Activated B cell treated with CpG ODN at 0.5 μM for 24 hours (primary cell): ENCODE measurements at places on chromosomes 4 and X.
A peak's percentile ranks its signal among the peaks of the same experiment; 100 is the strongest.

- DNase-seq: no peak
These were observed 41.9 kb downstream of the PCDH19 start for GRCh38 chrX:100368167-100368566.

GRCh38 chrX:143298663-143299241 lies 218.5 kb downstream of the SPANXN3 start:
- DNase-seq: no peak

DNA sequence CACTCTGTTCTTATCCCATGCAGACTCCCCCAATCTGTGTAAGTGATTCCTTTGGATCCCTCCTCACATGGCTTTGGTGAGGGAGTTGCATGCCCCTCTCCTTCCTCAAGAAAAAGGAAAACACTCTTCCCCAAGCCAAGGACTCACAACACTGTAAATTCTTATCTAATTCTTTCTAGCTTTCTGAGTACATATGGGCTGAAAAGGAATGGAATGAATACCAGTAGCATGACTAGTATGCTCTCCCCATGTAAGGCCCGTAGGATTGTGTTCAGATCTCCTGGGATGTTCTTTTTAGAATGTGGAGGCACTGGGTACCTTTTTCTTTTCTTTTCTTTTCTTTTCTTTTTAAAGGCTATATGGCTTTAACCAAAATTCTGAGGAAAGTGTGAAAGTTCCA lies 17.0 kb upstream of the MAGED1 start:
- DNase-seq: no peak

- no peak for DNase-seq
These were observed 737.5 kb upstream of the MAGEB2 start for GRCh38 chrX:29477878-29478277.

DNA sequence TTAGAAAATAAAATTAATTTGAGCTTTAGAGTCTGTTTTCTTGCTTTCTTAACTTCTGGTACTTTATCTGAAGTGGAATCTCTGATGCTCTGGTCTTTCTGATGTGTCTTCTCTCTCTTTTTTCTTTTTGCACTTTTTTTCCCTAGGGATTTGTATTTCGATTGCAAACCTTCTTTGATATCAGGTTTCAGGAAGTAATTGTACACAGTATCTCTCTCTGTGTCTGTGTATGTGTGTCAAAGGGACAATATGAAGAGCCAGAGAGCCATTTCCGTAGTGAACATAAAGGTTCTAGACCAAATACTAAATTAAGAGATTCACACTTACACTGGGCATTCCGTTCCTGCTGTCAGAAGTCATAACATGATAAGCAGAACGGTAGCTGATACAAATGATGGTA lies 325.0 kb downstream of the PCDH7 start:
- DNase-seq: no peak

DNA sequence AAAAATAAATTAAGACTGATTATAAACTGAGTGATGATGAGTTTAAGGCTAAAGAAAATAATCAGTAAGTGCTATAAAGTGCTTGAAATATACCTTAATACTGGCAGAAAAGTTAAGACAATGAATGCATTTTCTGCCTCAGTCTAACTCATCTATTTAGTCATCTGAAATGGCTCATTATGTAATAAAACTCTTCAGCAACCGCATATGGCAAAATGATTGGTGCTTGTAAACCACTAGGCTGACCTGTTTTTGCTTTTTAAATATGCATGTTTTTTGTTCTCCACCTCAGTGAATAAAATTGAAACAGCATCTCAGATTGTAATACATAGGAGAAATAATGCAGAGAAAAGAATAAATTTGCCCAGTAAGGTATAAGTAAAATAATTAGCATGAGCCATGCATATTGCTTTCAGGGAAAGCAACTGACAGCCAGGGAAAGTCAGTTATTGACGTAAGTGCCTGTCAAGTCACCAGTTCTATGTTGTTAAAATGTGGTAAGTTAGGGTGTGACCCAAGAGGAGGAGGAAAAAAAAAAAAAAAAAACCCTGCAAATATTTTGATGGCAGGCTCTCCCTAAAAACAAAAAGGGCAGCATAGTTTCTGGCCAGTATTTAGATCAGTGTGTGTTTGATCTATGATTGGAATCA lies 167.5 kb downstream of the PALLD start:
- no peak for DNase-seq

DNA sequence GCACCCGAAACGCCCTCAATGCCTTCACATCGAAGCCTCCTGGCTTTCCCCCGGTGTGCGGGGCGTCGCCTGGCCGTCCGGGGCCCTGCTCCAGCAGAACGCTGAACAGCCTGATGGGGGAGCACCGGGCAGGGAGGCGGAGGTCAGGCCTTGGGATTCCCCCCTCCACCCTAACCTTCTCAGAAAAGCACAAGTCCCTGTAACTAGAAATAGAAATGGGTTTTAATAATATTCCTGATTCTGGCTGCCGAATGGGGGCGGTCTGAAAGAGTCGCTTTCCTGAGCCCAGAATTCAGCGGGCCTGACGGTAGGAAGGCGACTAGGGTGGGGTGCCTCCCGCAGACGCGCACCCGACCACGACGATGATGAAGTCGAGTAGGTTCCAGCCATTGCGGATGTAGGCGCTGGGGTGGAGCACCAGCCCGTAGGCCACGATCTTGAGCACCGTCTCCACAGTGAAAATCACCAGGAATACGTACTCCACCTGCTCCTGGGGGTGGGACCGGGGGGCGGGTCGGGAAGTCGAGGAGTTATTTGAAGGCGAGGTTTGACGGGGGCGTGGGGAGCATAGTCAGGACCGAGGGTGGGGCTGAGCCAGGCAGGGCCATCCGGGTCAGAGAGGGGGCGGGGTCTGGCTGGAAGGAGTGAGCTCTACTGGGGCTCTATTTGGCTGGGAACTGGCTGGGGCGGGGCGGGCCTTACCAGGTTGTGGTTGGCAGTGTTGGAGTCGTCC lies 2.5 kb downstream of the CACNA1F start:
- DNase-seq: peak; percentile 54

DNA sequence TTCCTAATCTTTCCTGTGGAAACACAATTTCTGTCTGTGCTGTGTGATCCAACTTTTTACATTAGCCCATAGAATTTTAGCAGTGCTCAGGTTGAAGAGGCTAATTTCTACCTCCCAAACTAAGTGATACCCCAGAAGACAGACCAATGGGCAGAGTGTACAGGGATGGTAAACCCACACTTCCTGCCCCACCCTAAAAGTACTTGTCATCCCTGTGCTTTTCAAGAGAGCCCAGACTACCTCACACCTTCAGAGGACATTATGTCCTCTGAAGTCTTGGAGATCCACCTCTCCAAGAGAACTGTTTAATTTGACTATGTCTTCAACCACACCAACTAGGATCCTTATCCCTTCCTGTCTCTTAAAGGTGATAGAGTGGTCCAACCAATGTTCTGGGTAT lies 82.0 kb upstream of the ACSL1 start:
- DNase-seq: no peak

- DNase-seq: no peak
These were observed 65.5 kb downstream of the SH3RF1 start for GRCh38 chr4:169205075-169205743.

DNA sequence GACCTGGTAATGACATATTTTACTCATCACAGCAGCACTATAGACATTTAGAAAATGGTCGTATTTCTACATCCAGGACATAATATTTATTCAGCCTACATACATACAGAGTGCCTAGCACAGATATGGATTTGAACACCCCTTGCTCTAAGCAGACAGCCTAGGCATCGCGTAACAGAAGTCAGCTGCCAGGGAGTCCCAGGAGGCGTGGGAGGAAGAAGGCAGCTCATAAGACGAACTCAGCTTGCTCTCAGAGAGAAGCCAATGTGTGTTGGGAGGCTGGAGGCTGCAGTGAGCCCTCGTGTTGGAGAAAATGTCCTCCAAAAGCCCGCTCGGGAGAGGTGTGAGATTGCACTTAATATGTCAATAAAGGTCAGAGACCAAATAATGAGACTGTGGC lies 131.6 kb downstream of the BCOR start:
- DNase-seq: no peak

GRCh38 chr4:88381123-88381522 lies 2.5 kb downstream of the HERC6 start:
- DNase-seq: no peak

- no peak for DNase-seq
These were observed 41.0 kb upstream of the AGA start for GRCh38 chr4:177483271-177483670.

GRCh38 chr4:73275318-73275654 lies 16.7 kb upstream of the ANKRD17 start:
- no peak for DNase-seq

DNA sequence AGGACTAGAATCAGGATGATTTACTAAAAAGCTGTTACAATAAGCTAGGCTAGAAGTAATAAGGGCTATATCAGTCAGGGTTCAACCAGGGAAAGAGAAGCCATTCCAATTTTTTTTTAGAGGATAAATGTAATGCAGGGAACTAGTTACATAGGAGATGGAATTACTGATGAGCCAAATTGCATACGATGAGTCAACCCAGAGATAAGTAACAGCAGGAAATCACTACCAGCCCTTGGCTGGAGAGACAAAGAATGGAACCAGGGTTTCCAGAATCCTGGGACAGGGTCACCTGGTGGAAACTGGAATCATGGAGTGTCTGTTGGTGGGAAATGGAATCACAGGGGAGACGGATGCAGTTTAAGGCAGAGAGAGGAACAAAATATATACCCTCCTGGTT lies 13.1 kb upstream of the MAGEA4 start:
- DNase-seq: no peak

DNA sequence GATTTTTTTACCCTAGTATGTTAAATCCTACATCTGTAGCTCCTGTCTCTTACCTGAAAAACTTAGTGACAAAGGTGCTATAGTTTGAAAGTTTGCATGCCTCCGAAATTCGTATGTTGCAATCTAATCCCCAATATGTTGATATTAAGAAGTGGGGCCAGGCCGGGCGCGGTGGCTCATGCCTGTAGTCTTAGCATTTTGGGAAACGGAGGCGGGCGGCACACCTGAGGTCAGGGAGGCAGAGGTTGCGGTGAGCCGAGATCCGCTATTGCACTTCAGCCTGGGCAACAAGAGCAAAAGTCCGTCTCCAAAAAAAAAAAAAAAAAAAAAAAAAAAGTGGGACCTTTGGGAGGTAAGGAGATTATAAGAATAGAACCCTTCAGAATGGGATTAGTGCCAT lies 471.3 kb upstream of the TECRL start:
- no peak for DNase-seq
